ENCODE measurements at places on chromosomes 1 and 21. TPM values are rescaled to one million over a fixed set of nuclear protein-coding genes. Genes with fewer than 3 reads are reported as not detected.

GRCh38 chr1:234628089-234628488 is 18.1 kb upstream of the IRF2BP2 start:
- DNase-seq: no peak

DNA sequence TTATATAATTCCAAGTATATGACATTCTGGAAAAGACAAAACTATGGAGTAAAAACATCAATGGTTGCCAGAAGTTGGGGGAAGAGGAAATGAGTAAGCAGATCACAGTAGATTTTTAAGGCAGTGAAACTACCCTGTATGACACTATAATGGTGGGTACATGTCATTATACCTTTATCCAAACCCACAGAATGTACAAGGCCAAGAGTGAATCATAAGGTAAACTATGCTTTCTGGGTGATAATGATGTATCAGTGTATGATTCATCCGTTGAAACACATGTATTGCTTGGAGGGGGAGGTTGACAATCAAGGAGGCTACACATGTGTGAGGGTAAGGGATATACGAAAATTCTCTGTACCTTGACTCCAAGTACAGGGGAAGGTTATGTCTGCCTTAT is 862.7 kb downstream of the PLA2G4A start:
- DNase-seq: no peak

Gene TSPEAR
- 0.60 TPM for polyA plus RNA-seq

Gene RHOU
- 19.0 TPM for polyA plus RNA-seq

DNA sequence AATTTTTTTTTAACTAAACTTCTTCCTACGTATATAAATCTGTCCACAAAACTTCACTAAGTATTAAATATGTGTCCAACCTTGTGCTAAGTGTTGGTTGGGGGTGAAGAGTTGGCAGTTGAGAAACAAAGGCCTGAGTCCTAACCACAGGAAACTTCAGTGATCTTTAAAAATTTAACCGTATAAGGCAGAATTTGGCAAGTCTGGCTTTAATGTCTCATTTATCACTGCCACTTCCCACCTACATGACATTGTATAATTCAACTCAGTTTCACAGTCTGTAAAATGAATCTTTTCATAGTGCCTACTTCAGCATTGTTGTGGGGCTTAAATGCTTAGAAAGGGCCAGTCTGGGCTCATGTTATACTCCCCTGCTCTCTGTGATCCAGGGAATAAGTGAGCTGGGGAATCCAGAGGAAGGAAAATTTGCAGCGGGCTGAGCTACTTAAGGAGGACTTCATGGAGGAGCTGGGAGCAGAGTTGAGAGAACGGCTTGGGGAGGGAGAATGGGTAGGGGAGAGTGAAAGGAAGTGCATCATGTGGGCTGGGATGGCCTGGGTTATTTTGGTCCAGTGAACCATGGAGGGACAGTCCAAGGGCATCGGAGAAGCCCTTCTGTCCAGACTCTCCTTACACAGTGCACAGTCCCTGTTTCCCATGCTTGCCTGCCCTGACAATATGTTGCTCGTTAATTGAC is 14.5 kb downstream of the IFNAR2 start:
- DNase-seq: no peak

DNA sequence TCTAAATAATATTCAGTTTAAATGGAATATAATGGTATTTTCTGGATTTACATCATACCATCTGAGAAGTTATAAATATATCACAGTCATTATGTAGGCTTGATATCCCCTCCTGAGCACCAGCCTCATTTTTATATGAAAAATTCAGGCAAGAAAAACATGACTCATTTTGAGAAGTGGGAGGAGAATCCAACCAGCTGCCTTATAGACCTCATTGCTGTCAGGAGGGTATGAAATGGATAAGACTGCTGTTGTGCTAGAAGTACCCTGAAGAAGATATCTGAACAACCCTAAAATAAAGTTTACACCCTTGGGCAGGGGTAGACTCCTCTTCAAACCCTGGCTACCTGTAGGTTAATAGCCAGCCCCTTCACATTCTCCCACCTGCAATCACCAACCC is 8.8 kb downstream of the GIPC2 start:
- no peak for DNase-seq

GRCh38 chr1:159869173-159869572 is 6.7 kb upstream of the VSIG8 start:
- DNase-seq: no peak

- no peak for DNase-seq
Observed at GRCh38 chr1:213600879-213601278, 386.9 kb upstream of the PROX1 start.

Gene RGS13
- polyA plus RNA-seq: not detected

- DNase-seq: no peak
Observed at GRCh38 chr1:205775717-205776056, 405 bp upstream of the RAB29 start.
